ENCODE measurements at places on chromosomes 5 and 9.
A peak's percentile ranks its signal among the peaks of the same experiment; 100 is the strongest.

DNA sequence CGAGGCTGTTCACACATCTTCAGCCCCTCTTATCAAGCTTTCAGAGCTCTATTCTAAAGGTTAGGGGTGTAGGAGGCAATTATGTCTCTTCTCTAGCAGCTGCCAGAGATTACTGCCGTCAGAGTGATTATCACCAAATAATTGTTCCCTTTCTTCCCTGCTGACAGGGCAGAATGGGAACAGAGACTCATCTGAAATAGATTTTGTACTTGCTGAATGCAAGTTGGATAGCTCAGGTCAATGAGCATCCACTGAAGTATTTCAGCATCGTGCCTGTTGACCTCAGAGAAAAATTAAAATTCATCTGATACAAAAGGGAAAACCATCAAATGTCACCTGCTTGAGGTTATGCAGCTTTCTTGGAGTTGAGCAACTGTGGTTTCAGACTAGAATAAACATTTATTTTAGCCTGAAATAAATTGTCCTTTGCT lies 213.7 kb upstream of the MAP3K1 start:
- DNase-seq: no peak

GRCh38 chr9:104883169-104883568 lies 44.8 kb downstream of the ABCA1 start:
- no peak for DNase-seq

DNA sequence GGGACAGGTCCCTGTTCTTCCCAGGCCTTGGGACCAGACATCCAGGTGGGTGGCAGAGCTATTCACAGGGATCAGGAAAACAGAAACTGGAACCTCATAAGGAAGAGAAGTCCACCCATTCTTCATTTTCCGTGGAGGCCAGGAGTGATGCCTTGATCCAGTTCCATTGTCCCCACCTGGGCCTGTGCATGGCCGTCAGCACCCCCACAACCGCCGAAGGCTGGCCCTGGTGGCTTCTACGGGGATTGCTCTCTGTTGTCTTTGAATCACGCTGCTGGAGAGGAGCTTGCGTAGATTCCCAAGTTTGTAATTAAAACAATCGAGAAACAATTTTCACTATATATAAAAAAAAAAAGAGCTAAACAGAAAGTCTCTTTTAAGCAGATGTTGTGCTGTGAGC lies 134.4 kb downstream of the MVB12B start:
- DNase-seq: no peak

DNA sequence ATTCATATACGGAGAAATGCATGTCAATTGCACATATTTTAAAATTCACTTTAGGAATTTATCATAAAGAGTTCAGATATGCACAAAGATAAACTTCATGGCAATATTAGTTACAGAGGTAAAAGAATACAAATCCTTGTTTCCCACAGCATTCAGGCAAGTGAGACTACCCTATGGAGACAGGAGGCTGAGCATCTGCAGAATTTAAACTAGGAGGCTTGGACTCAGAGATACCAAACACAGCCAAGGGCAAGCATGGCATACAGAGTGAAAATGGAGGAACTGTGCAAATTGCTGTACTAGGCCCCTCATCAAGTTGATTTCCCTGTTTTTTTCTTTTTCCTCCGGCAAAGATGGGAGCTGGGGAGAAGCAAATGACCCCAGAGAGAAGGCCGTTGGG lies 94.2 kb downstream of the SLC24A2 start:
- DNase-seq: no peak

DNA sequence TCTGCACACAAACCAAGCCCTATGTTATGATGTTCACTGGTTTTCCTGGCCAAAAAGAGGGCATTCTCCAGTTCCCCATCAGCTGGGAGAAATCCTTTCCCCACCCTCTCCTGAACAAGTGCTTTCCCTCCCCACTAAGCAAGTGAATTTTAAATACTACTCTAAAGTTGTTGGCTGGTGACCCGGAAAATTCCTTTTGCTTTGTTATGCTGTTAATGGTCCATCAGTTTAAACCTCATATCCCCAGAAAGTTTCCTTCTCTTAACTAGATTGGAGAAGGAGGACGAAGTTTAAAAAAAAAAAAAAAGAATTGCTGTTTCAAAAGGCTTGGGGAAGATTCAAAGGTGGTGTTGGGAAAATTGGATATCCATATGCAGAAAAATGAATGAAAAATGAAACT lies 21.9 kb upstream of the SPRY4 start:
- no peak for DNase-seq

DNA sequence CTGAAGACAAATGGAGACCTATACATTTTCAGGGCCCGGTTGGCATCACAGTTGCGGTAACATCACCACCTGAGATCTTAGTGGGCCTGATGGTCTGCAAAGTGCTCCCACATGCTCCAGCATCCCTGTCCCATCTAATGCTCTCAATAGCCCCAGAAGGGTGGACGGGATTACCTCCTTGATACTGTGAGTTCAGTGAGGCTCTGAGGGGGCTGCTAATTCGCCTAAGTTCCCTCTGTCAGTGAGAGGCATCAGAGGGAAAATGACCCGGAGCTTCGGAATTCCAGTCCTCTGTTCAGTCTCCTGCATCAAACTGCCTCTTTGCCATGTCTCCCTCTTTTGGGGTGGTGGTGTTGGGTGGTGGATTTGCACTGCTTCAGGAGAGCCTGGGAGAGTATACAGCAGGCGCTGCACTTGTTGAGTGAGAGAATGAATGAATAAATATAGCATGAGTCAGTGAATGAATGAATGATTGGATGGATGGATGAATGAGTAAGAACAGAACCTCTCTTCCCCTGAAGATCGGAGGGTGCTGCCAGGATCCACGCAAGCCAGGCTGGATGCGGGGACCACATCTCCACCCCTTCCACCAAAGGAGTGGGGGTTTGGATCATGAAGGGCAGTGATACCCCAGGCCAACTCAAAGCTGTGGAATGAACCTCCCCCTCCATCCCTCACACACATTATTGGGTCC lies 141.0 kb downstream of the GABBR2 start:
- no peak for DNase-seq

- peak; percentile 17 for DNase-seq
Measured at GRCh38 chr9:2157277-2158110, 142.3 kb downstream of the SMARCA2 start.

DNA sequence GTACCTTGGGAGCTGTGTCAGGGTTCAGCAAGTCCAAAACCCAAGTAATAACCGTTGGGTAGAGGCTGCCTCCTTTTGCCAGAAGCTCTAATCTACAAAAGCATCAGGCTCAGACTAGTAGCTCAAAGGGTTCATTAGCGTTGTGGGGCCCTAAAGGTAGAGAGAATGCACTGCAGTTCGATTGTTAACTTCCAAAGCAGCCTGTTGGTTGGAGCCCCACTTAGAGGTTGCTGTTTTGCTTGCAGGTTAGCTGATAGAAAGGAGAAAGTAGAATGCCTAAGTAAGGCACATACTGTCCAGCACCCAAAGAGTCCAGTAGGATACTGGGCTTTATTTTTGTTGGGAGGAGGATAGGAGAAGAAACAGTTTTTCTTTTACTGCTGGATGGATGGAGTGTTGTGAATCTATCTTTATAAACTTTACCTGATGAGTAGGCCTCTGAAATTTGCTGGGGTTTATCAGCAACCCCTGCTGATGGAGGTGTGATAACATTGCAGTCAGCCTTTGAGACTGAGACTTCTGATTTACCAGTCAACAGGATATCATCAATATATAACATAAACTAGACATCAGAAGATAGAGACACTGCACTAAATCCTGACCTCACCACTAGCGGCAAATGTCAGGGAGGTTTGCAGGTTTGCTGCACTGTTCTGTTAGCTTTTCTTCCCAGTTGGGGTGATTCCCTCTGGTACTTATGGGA lies 34.8 kb downstream of the ZNF131 start:
- DNase-seq: no peak

Data from CD4-positive, alpha-beta T cell treated with Interleukin-6 at 100 ng/mL for 8 hours (primary cell).